ENCODE measurements at places on chromosomes 6 and 20.
A peak's percentile ranks its signal among the peaks of the same experiment; 100 is the strongest.

- DNase-seq = no peak
Measured at GRCh38 chr6:148415511-148416260, 73.0 kb downstream of the SASH1 start.

DNA sequence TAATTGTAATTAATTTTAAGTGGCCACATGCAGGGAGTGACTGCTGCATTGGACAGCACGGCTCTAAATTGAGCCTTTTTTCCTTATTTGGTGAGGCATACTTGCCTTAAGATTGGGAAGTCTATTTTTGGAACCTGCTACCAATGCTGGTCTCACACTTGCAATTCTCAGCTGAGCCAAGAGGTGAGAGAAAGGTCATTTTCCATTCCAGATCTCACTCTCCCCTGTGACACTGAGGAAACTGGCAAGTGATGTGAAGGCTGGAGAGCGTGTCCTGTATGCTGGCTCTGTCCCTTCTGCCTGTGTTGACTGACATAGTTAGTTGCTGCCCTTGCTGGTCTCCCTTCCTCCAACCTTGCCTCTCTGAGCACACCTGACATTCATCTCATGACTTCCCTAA is 735 bp upstream of the MOG start:
- no peak for DNase-seq

- DNase-seq = no peak
Measured at GRCh38 chr6:1315560-1316386, 3.9 kb downstream of the FOXQ1 start.

DNA sequence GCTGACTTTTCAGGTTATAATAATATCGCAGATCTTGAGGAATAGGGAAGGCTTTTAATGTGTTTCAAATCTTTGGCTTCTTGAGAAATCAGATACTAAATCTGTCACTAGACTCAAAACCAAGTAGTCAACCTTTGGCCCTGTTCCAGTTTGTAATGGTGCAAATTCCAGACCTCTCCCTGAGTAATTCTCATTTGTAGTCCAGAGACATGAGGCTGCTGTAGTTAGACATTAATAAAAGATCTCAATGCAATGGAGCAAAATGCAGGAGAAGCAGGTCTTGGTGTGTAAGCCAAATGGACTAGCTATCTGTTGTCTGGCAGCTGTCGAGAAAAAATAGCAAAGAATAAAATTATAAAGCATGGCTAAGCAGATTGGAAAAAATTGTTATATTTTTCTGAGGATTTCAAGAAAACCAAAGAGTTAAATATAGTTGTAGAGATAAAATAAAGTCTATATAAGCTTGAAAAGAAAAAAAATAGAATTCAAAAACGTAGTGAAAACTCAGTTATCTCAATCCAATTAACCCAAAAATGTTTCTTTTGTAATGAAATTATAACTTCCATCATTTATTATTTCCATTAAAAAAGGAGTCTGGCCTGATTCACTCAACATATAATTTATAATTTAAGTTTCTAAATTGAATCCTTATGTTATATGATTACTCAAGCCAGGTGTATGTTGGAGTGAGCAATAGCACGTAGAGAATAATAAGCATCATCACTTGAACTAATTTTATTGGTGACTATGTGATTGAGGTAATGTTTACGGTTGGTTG is 161.5 kb upstream of the ADGRB3 start:
- DNase-seq = no peak

DNA sequence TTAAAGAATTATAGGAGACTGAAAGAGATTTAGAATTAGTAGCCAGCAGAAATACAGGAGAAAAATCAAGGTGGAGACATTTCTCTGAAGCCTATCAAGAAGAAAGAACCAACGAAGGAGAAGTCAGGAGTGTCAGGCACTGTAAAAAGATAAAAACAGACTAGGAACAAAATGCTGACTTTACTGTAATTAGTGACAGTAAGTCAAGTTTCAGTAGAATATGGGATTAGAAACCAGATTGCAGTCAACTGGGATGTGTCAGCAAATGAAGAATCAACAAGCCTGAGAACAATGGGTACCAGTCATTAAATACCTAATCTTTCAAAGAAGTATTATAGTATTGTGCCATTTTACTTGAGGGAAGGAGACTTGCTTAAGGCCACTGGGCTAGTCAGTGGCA is 21.6 kb downstream of the CALHM6 start:
- no peak for DNase-seq

GRCh38 chr6:40779409-40779808 is 192.2 kb upstream of the LRFN2 start:
- DNase-seq = no peak

GRCh38 chr20:59082981-59083380 is 40.4 kb upstream of the PRELID3B start:
- no peak for DNase-seq

- DNase-seq = no peak
Measured at GRCh38 chr20:5570452-5570851, 179.7 kb upstream of the SHLD1 start.

DNA sequence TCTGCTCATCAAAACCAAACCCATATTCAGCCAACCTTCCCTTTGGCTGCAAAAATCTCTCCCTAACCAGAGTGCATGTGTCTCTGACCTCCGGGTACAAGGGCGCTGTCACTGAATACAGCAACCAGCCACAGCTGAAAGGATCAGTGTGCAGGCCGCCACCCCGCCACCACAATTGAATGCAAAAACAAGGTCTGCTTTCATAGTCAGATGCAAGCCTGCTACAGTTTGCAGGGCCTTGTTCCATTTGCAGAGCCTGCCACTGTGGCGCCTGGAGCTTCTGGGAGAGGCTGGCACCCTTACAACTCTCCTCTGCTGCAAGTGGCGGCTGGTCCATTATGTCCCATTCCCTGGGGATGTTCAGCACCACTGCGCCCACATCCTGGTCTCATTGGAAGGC is 23.5 kb downstream of the MDGA1 start:
- no peak for DNase-seq

- no peak for DNase-seq
Measured at GRCh38 chr6:65650086-65650485, 56.9 kb downstream of the EYS start.

- peak; percentile 24 for DNase-seq
Measured at GRCh38 chr20:1086277-1087213, 31.9 kb upstream of the PSMF1 start.
